ENCODE measurements at places on chromosomes 6 and 20.
A peak's percentile ranks its signal among the peaks of the same experiment; 100 is the strongest.

DNA sequence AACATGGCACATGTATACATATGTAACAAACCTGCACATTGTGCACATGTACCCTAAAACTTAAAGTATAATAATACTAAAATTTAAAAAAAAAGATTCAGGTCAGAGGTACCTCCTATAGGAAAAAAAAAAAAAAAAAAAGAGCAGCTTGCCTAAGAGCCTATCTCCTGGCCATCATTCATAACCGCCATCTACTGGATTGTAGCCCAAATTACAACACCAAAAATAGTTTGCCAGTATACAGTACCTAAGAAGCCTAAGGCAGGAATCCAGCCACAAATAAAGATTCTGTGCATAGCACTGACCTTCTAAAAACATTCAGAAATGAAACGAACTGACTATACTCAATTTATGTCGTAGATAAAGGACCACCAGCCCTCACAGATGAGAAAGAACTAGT, 438.4 kb upstream of the ADGRB3 start:
- DNase-seq = no peak

DNA sequence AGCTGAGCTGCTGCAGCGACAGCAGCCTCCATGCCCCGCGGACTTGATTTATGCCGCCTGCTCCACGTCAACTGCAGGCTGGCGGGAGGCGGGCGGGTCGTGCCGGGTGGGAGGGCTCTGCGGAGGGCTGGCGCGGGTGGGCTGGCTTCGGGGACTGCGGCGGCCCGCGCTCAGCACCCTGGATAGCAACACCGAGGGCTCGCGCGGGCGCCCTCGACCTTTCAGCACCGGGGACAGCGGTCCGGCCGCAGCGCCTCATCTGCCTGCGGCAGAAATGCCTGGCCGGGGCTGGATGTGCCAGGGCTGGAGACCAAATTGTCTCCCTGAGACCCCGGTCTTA, 792 bp downstream of the SNAP25 start:
- DNase-seq = peak; percentile 94

- no peak for DNase-seq
These were observed 108.6 kb downstream of the CDYL start for GRCh38 chr6:4884646-4885340.

- no peak for DNase-seq
These were observed 25.7 kb upstream of the HINT3 start for GRCh38 chr6:125930765-125931418.

- peak; percentile 49 for DNase-seq
These were observed 231.2 kb upstream of the PMEPA1 start for GRCh38 chr20:57940868-57941522.

DNA sequence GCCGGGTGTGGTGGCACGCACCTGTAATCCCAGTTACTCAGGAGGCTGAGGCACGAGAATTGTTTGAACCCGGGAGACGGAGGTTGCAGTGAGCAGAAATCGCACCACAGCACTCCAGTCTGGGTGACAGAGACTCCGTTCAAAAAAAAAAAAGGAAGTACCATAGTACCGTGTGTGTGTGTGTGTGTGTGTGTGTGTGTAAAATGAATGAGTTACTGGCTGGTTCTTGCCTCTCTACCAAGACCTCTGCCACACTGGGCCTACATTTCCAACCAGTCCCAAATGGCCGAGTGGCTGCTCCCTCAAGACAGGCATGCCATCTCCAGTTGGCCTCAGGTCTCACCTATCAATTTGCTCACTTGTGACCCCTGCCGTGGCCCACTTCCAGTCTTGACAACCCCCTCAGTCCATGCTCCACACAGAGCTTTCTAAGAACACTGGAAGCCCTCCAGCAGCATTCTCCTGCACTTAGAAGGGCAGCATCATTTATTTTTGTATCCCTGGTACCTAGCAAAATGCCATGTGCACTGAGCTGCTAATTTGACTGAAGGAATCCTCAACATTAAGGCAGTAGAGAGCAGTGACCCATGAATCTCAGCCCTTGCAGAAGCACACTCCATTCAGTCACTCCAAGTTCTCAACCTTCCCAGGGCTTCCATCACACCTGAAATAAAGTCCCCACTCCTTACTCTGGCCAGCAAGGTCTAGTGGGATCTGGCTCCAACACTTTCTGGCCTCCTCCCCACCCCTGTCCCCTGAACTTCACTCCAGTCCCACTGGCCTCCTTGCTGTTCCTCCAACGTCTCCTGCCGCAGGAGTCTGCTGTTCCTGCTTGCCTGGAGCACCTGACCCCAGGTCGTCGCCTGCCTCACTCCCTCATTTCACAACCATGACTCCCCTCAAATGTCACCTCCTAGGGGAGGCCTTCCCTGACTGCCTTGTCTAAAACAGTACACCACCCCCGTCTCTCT, 29.9 kb downstream of the COX4I2 start:
- no peak for DNase-seq

DNA sequence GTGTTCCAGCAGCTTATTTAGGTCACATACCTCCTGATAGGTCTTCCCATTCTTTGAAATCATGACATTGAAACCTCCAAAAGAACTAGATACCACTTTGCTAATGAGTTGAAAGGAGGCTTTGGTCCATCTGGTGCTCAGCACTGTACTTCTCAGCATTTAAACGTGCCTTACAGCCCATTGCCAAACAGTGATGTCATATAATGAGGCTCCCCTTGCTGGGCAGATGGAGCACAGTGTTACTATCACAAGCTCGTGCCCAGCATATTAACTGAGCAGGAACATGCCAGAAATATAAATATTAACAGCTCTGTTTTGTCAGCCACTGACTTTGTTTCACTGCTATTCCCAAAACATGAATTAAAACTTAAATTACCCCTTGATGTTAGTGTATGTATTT, 25.5 kb upstream of the MAPK13 start:
- DNase-seq = no peak

GRCh38 chr20:41003143-41003935, 25.3 kb upstream of the TOP1 start:
- DNase-seq = no peak

DNA sequence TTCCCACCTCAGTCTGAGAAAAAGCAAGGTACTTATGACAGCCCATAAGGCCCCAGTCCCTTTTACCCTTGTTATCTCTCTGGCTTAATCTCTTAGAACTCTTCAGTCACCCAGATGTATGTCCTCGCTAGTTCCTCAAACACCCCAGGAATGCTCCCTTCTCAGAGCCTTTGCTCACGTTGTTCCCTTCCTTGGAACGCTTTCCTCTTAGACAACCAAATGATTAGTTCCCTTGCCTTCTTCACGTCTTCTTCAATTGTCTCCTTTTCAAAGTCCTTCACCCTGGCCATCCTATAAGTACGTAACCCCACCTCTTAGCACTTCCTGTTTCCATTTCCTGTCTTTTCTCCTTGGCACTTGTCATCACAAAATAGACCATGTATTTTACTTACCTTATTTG, 1.1 kb upstream of the APOBEC2 start:
- no peak for DNase-seq

DNA sequence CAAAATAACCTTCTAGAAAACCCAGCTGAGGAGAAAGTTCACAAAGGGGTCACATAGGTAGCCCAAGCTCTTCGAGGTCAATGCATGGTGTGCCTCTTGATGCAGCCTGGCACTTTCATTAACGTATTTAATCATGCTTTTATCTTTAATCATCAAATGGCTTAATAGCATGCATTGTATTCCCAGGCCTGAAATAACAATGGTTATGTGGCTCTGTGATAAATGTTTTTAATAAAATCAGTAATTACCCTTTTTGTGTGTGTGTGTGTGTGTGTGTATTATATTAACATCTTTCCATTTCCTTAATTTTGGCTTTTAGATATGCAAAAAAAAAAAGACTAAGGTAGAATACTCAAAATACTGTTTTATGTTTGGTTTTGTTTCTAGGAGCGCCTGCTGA, 681.8 kb downstream of the PTPRT start:
- no peak for DNase-seq

- no peak for DNase-seq
These were observed 17.7 kb downstream of the TPBG start for GRCh38 chr6:82381278-82381677.

DNA sequence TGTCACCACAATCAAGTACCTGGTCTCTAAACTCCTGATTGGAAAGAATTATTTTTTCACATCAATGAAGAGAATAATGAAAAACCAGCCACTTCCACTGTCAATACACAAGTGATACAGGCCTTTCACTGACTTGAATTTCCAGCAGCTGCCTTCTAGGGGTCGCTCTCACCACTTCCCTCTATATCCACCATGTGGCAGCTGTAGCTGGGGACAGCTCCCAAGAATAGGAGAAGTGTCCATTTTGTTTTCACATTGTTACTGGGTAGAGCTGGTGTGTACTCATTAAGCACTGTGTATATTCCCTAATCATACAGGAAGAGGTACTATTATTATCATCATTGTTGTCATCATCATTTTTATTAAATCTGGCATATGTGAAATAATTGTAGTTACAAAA, 438.4 kb upstream of the SPTLC3 start:
- DNase-seq = peak; percentile 79

GRCh38 chr20:45114465-45115385, at the start of gene WFDC5:
Gene WFDC5, minus strand, starts transcription at chr20:45115174. Its CDS starts 91 bp downstream, at chr20:45115083.
- no peak for DNase-seq

- DNase-seq = no peak
These were observed 555.3 kb upstream of the CHD6 start for GRCh38 chr20:42173440-42173839.

- DNase-seq = no peak
These were observed 95.8 kb upstream of the IRAK1BP1 start for GRCh38 chr6:78771586-78771985.

- peak; percentile 80 for DNase-seq
These were observed 17.5 kb upstream of the ZSCAN9 start for GRCh38 chr6:28207510-28208110.

- DNase-seq = no peak
These were observed 384.6 kb downstream of the CDKAL1 start for GRCh38 chr6:20918868-20919267.

DNA sequence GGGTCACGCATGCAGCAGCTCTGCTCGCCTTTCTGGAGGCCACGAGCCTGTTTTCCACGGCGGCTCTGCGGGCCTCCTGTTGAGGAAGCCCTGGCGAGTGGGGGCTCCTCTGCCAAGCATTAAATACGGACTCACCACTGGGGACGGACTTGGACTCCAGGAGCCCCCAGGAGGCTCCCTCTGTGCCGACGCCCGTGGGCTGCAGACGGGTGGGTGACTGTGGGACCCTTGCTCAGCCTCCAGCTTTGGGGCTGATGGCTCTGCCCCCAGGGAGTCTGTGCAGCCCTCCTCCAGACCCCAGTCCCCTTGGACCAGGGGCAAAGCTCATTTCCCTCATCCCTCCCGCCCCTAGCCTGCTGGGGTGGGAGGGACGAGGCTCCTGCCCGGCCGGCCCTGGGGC, 236.2 kb downstream of the TAF4 start:
- no peak for DNase-seq

GRCh38 chr6:87922196-87922946, 125.3 kb upstream of the SPACA1 start:
- DNase-seq = no peak

DNA sequence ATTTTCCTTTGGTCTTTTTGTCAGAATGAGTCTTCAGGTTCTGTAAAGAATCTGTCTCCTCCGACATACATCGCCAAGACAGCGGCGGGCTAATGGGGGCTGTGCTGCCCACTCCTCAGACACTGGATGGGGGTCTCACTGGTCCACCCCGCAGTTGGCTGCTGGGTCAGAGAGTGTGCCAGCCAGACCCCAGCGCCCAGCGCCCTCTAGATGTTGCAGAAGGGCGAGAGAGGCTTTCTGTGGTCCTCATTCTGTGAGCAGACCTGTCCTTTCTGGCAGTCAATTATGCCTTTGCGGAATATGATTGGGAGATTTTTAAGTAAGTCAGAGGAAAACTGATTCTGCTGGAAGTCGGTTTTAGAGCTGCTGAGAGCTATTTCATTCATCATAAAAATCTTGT, 7.8 kb upstream of the CCR6 start:
- no peak for DNase-seq

DNA sequence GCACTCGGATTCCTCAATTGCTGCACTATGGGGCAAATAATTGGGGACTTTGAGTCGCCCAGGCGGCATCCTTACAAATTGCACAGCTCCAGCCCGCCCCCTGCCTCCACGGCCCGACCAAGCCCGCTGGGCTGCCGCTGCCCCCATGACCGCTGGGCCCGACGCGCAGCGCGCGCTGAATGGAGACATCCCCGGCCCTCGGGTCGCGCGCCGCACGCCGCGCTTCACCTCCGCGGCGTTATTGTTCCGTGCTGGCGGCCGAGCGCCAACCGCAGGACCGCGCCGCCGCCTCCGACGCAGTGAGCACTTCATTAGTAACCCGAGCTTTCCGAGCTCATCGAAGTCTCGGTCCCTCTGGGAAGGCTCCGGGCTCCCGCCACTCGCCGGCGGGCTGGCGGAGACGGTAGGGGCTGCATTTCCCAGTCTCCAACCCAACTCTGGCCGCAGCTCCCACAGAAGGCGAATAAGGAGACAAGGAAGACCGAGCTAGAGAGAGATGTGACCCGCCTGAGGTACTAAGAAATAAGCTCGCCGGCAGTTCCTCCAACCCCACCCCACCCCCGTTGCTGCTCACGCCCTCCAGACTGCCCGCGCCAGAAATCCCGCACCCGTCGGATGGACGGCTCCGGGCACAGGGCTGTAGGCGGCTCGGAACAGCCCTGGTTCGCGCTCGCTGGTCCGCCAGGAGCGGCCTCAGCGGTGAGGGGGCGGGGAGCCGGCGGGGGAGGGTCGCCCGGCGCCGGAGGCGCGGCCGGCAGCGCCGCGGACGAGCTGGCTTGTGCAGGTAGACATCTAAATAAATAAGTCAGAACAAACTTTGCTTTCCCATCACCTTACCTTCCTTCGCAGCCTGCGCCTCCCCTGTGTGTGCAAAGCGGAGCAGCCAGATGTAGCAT, 703 bp downstream of the EPHA7 start:
- DNase-seq = peak; percentile 80

DNA sequence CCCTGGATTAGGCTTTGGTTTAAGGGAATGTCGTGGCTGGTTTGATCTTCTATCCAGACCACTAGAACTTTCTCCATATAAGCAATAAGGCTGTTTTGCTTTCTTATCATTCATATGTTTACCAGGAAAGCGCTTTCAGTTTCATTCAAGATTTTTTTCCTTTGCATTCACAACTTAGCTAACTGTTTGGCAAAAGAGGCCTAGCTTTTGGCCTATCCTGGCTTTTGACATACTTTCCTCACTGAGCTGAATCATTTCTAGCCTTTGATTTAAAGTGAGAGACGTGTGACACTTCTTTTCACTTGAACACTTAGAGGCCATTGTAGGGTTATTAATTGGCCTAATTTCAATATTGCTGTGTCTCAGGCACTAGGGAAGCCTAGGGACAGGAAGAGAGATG, 1.7 kb upstream of the FAM50B start:
- no peak for DNase-seq

Measured in islet precursor cell (in vitro differentiated cells).